NCI-H1417 treated with DMSO at 0.1 percent for 48 hours (cell line): ENCODE measurements at places on chromosomes 16 and 17.

DNA sequence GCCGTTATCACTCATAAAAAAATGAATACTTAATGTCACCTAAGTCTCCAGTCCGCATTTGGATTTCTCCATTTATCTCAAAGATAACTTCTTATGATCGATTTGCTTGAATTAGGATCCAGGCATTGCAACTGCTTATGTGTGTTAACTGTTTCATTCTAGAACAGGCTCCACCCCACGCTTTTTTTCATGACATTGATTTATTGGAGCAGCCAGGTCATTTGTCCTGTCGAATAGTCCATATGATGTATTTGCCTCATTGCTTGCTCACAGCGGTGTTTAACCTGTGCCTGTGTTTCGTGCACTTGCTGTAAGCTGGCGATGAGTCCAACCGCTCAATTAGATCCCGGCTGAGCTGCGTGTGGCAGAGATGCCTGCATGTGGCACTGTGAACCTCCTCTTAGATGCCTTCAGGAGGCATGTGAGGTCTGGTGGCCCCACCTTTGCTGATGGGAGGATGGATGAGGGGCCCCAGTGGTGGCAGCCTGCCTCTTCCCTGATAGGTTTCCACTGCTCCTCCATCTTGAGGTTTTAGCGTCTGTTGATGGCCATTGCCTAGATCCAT is 16.4 kb downstream of the DHX38 start:
- DNase-seq, result no peak

DNA sequence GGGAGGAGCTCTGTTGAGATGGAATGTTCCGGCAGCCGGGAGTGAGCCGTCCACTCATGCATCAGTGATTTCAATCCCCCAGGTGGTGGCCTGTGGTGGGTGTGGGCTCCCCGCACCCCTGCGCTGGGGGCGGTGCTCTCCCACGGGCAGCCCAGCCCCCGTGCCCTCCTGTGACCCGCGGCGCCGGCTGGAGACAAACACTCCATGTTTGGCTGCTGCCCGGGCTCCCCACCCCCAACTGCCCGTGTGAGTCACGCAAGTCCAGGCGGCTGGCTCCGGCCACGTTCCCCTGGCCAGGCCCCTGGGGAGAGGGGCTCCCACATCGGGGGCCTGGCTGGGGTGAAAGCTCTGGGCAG is 29.4 kb downstream of the CACNA1H start:
- DNase-seq, result no peak

GRCh38 chr16:50740736-50741135 is 1.1 kb upstream of the CYLD start:
- DNase-seq, result no peak

GRCh38 chr17:17153709-17154108 is 52.4 kb downstream of the PLD6 start:
- no peak for DNase-seq

GRCh38 chr17:44747566-44747965 is 11.2 kb upstream of the ADAM11 start:
- DNase-seq, result no peak

DNA sequence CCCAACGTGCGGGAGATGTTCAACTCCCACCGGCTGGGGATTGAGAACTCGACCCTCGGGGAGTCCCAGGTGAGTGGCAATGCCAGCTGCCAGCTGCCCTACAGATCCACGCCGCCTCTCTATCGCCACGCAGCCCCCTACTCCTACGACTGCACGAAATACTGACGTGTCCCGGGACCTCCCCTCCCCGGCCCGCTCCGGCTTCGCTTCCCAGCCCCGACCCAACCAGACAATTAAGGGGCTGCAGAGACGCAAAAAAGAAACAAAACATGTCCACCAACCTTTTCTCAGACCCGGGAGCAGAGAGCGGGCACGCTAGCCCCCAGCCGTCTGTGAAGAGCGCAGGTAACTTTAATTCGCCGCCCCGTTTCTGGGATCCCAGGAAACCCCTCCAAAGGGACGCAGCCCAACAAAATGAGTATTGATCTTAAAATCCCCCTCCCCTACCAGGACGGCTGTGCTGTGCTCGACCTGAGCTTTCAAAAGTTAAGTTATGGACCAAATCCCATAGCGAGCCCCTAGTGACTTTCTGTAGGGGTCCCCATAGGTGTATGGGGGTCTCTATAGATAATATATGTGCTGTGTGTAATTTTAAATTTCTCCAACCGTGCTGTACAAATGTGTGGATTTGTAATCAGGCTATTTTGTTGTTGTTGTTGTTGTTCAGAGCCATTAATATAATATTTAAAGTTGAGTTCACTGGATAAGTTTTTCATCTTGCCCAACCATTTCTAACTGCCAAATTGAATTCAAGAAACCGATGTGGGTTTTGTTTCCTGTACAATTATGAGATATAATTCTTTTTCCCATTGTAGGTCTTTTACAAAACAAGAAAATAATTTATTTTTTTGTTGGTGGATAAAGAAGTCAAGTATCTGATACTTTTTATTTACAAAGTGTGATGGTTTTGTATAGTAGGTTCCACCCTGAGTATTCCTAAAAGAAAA is 2.3 kb downstream of the FOXC2 start:
- no peak for DNase-seq

DNA sequence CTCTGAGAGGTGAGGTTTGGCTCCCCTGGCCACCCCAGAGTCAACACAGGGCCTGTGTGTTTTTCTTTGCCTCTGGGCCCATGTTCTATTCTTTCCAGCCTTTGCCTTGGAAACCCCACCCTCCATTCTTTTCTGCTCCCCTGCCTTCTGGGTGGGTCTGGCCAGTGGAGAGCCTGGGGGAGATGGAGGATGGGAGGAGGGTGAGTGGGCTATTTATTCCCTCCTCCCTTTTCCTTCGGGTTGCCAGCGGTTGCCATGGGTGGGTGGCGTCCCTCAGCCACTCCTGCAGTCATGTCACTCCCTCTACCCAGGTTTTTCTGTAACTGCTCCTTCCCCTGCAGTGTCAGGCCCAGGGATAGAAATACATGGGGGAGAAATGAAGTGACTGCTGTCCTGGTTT is 15.5 kb downstream of the CMIP start:
- no peak for DNase-seq

DNA sequence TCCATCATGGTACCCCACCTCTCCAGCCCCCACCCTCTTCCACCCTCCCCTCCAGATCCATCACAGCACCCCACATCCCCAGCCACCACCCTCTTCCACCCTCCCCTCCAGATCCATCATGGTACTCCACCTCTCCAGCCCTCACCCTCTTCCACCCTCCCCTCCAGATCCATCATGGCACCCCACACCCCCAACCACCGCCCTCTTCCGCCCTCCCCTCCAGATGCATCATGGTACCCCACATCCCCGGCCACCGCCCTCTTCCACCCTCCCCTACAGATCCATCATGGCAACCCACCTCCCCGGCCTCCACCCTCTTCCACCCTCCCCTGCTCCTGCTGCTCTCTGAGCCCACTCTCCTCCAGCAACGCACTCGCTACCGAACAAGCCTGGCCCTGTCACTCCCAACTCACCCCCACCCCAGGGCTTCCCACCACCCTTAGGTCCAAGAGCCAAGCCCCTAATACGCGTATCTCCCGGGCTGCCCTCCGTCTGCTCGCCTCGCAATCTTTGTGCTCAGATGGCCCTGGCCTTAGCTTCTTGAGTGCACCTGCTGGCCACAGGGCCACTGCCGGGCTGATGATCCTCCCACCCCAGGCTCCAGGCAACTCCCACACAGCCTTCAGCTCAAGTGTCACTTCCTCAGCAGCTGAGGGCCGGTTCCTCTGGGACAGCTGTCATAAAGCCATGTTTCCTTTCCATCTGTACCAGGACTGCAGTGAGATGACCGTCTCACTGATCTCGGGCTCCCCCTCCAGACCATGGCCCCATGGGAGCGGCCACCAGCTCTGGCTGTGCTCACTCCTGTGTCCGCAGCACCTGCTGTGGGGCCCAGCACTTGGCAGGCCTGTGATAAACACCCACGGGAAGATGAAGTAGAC is 25.5 kb downstream of the KDM8 start:
- no peak for DNase-seq

DNA sequence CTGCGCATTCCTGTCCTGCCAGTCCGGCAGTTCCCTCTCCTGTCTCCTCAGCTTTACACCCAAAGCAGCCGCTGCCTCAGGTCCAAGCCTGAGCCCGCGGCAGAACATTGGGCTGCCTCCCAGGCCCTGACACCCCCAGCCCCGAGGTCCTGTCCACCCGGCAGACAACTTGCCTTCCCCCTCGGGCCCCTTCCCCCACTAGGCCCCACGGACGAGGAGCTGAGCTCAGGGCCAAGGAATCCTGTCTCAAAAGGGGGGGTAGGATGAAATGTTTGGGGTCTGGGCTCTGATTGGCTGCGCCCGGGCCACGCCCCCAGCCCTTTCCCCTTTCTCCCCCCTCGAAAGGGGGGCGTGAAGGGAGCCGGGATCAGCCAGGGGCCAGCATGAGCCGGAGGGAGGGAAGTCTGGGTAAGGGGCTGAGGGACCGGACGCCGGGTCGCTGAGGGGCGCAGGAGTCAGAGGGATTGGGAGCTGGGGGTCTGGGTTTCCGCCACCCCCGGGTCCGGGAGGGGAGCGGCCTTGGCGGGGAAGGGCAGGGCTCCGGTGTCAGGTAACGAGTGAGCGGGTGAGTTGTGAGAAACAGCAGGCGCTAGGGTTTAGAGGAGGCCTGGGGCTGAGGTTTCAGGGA is at the start of gene CTF1:
CTF1 (plus strand) TSS at position 354 of the 628 bp plus-strand sequence; CDS start at position 384, 30 bp downstream.
- no peak for DNase-seq

DNA sequence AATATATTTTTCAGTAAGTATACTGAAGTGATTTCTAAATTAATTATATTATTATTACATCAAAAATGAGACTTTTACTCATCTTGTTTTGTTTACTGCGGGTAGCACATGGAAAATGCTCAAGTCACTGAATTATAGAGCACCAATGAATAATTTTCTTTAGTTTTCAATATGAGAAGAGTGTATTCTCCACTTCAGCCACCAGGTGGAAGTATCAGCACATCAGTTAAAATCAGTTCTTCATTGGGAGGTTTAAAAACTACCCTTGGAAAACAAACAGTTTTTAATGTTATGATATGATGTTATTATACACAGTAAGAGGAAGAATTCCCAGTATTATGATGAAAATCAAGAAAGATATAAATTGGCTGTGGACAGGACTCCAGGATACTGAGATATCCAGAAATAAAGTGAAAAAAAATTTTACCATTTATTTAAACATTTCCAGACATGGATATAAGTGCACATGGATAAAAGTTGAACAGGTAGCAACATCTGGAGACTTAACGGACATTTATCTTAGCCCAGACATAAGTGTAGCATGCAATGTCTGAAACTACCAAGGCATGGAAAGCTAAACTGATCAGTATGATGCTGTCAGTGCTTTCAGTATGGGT is 467.3 kb downstream of the KCNJ2 start:
- peak; percentile 19 for DNase-seq

GRCh38 chr17:75273977-75274708 is 3.1 kb upstream of the MIF4GD start:
- DNase-seq, result no peak

GRCh38 chr16:19765860-19766553 is 47.9 kb downstream of the IQCK start:
- no peak for DNase-seq

- DNase-seq, result no peak
Measured at GRCh38 chr17:79802736-79803420, 6.0 kb upstream of the CBX8 start.

DNA sequence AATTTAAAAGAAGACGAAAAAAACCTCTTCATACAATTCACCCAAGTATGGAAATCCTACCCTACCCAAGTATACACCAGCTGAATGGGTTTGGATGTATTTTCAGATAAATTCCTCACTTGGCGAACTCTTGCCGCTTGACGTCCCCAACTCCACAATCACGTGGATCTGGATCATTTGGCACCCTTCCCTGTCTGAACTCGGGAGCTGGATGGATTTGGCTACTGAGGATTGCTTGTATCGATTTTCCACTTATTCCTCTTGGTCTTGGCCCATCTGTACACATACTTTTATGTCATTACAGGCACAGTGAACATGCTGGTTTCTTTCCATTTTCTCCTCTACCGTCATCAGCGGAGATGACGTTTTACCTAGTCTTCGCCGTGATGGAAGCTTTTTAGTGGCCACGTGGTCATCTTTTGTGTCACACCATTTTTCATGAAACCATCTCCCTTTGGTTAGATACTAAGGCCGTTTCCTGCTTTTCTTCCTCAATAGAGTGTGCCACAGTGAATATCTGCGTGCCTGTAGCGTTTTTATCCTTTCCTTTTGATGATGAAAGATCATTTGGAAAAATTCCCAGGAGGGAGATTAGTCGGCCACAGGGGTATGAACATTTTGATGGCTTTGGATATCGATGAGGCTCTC is 47.1 kb downstream of the CMIP start:
- no peak for DNase-seq
